ENCODE measurements at places on chromosomes 16 and 17.
A peak's percentile ranks its signal among the peaks of the same experiment; 100 is the strongest.

GRCh38 chr16:24352746-24353145 lies 96.6 kb downstream of the CACNG3 start:
- DNase-seq: no peak

DNA sequence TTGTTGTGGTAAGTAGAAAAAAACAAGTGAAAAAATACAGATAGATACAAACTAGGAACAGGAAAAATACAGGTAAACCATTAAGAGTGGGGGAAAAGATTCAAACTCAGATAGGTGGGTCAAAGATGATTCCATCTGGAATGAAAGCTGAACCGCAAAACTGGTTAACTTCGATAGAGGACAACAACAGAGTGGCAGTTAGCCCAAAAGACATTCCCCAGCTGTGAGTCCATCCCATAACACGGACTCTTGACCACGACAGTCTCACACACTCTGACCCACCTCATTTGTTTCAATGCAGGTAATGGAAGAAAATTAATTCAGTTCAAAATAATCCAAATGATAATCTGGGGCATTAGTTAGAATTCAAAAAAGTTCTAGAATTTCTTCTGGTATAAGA lies 13.5 kb downstream of the ELAC2 start:
- no peak for DNase-seq

DNA sequence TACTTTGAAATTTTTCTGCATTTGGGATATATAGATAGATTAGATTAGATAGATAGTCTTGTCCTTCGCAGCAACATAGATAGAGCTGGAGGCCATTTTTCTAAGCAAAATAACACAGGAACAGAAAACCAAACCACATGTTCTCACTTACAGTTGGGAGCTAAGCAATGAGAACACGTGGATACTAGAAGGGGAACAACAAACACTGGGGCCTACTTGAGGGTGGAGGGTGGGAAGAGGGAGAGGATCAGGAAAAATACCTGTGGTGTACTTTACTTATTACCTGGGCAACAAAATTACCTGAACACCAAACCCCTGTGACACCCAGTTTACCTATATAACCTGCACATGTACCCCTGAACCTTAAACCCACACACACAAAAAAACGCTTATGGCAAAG lies 14.3 kb downstream of the PRKAR1A start:
- no peak for DNase-seq

DNA sequence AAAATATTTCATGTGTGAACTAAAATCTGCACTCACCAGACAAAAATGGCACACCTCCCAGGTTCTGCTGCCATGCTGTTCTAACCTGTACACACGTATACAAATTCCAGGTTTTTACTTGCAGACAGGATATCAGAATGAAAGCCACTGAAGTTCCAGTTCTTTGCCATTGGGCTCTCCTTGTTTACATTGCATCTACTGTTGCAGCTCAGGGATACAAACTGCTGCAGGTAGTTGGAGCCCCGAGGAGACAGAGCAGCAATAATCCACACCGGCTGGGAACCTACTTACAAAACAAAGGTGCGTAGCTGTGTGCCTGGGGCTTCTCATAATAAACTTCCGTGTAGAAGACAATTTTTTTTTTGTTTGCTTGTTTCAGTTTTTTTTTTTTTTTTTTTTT lies 59.6 kb downstream of the HAPSTR1 start:
- DNase-seq: no peak

- no peak for DNase-seq
Measured at GRCh38 chr17:36195434-36196130, 976 bp downstream of the CCL3L1 start.

DNA sequence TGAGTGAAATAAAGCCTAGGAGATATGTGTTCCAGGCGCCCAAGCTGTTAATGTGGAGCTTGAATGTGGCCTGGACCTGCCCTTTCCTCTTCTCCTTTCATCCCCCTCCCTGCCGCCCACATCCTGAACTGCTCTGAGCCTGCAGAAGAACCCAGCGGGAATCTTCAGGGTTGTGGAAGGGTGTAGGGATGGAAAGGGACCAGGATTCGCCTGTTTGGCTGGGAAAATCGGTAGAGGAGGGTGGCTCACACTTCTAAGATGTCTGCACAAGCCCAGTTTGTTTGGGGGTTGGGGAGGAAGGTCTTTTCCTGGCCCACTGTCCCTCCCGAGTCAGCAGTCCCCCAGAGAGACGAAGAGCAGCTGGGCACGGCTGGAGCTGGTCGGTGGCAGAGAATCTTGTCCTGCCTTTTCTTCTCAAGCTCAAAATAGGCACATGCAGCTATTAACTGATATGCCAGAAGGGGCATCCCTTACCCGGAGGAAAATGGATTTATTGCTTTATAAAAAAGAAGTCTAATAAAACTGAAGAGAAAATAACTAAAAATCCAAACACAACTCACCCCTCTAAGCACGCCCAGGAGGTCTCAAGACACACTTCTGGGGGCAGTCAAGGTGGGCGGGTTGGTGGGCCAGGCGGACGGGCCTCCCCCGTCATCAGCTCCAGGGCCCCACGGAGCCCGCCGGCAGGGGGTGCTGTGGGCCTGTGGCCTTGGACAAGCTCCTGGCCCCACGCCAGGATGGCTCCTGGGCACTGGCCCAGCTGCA lies 11.5 kb upstream of the PITPNA start:
- peak; percentile 77 for DNase-seq

DNA sequence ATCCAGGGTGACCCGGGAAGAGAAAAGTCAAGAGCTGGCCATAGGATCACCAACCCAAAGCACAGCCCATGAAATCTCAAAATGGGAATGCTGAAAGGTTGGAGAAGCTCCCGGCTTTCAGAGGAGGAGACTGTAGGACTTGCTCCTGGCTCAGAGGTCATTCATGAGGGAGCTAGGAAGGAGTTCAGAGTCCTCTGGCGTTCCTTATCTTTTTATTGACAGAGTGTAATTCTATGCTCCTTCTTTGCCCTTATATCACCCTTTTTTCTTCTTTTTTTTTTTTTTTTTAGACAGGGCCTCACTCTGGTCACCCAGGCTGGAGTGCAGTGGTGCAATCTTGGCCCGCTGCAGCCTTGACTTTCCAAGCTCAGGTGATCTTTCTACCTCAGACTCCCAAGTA lies 27.3 kb upstream of the CNOT1 start:
- no peak for DNase-seq

GRCh38 chr16:5036228-5037156 lies 2.8 kb upstream of the NAGPA start:
- DNase-seq: no peak

- DNase-seq: no peak
Measured at GRCh38 chr16:2840914-2841313, 10.8 kb downstream of the ZG16B start.

DNA sequence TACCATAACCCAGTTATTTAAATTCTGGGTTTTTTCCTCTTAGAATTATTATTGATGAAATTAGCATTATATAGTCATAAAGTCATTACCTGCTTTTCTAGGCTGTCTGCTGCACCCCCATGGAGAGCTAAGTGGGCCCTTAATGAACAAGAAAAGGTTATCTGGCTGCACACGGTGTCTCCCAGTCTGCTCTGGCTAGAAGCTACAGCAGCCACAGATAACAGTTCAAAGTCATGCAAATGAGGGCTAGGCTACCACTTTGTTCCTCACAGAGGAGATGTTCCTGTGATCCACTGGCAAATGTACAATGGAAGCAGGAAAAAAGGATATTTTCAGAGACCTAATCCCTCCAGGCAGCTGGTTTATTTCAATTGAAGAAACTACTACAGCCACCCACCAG lies 112.1 kb downstream of the SNX11 start:
- DNase-seq: no peak

DNA sequence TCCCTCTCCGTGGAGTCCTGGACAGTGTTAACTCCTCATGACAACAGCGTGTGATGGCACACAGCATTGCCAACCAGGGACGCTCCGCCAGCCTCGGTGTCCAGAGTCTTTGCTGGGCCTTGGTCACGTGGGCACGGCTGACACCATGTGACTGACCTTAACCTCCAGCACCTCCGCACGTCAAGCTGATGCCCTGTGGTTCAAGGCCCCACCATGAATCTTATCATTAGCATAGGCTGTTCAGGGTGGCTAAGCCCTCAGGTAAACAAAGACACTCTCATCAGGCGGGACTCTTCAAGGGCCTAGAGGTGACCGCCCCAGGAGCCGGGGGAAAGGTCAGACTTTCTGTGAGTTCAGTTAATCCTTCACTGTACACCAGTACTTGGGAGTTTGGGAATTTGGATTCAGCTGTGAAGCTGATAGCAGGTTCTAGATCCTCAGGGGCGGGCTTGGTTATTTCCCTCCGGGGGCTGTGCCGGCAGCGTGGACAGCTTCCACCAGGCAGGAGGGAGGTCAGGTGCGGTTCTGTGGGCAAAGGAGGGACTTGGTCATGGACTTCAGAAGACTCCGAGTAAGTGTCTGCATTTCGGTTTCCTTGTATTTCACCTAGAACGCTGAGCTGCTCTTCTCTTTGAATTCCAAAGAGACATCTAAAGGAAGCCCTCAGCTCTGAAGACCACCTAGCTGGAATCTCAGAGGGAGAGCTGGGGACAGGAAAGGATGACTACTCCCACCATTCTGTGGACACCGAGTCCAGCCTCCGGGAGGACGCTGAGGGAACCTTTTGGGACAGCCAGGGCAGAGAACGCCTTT lies 195.5 kb upstream of the CIBAR2 start:
- DNase-seq: no peak

DNA sequence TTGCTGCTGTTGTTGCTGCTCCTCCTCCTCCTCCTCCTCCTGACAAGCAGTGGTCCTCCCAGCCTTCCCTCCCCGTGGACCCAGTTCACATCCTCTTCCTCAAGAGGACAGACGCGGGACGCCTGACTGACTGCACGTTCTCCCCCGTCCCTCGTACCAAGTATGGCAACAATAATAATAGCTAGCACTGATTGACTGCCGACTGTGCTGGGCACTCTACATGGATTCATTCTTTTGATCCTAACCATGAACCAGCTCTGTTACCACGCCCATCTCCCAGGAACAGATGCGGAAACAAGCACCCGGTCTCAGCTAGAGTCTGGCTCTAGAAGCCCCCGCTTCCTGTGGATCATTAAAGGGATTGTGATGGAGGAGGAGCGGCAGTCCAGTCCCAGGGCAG lies 78.0 kb downstream of the GNAO1 start:
- no peak for DNase-seq

All from fibroblast of lung (primary cell).